ENCODE measurements at places on chromosomes 7 and 10.

DNA sequence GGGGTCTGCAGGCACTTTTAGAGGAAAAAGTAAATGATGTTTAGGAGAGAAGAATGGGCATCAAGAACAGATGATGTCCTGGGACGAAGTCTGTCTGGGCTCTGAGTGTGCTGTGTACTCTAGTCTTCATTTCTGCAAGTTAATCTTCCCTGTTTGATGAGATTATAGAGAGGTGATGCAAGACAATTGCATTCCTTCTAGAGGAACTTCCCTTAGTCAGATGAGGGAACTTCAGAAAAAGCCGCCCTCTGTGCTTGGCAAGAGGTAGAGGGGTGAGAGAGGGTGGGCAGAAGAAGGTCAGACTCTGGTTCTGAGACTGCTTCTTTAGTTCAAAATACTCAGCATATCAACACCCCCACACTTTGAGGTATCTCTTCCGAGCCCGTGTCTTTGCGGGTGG lies 797.9 kb downstream of the LRMDA start:
- DNase-seq: no peak

GRCh38 chr7:47241112-47242065 lies 340.5 kb downstream of the TNS3 start:
- DNase-seq: no peak

- DNase-seq: peak; percentile 96
Measured at GRCh38 chr10:9786101-9786500, 1231.6 kb upstream of the CELF2 start.

GRCh38 chr7:28708033-28708951 lies 249.8 kb downstream of the TRIL start:
- no peak for DNase-seq

- DNase-seq: peak; percentile 70
Measured at GRCh38 chr7:36115448-36116321, 37.4 kb upstream of the EEPD1 start.

DNA sequence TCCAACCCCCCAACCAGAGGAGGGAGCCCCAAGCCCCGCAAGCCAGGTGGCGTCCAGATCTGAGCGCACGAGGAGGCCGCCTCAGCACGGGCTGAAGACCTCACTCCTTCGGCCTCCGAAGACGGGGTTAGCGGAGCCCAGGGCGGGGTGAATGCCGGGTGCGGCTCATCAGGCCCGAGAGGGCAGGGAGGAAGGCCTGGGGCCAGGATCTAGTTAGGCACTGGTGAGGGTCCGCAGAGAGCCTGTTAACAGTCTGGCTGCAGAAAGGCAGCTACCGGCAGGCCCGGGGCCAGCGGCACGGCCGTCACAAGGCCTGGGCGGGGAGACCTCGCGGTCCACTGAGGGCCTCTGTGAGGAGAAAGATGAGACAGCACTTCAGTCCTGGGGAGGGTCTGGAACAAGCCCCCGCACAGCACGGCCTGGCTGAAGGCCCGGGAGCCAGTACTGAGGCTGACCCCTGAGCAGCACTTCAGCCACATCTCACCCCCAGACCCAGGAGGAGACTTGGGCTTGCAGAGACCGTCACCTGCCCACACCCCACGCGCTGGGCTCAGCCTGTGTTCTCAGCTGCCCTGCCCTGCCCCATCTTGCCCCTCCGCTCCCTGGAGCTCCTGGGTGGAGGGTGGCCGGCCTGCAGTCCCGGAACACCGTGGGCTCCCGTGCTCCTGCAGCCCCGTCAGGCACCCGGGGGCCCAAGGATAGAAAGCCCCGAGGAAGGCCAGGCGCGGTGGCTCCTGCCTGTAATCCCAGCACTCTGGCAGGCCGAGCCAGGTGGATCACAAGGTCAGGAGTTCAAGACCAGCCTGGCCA lies 193.2 kb downstream of the ELFN1 start:
- no peak for DNase-seq

DNA sequence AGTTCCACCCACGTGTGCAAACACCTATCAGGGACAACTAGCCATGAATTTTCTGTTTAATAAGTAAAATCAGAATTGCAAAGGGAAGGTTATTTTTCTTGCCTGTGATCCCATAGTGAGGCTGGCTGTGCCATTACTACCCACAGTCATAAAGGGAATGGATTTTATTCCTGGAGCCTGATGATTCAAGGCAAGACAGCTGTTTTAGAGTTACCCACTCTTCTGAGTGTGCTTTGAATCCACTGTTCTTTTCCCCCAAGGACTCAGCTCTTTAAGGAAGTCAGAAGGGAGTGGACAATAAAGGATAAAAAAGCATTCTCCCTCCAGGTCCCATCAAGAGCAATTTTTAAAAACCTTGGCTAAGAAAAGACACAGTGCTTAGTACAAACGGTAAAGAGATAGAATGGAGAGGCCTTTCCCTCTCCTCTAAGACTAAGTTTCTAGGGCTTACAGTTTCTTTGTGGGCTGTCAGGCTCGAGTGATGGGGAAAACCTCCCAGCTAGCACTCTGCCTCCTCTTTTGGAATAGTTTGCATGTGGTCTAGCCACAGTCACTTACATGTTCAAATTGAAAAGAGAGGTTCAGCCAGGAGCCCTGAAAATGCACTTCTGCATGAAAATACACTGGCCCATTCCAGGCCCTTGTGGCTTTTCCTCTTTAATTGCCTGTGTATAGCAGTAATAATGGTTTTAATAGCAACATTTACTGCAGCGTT lies 5.1 kb upstream of the LRRC4 start:
- DNase-seq: no peak

- peak; percentile 31 for DNase-seq
Measured at GRCh38 chr10:17779784-17780183, 27.8 kb downstream of the TMEM236 start.

- no peak for DNase-seq
Measured at GRCh38 chr7:142812437-142813215, 41.9 kb downstream of the PRSS2 start.

DNA sequence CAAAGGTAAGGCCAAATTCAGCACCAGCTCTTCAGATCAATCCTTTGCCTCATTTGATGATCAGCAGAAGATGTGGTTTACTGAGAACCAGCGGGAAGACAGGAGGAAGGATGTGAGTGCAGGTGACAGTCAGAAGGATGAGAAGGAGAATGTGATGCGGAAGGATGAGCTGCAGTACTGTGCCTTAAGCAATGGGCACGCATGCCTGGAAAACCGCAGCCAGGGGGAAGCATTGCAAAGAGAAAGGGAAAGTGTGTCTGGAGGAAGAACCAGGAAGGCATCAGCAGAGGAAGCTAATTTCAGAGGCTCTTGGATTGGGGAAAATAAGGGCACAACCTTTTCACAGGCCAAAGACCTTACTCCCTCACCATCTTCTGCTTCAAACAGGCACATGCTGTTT lies 25.7 kb downstream of the C10orf71 start:
- DNase-seq: peak; percentile 54

- DNase-seq: no peak
Measured at GRCh38 chr7:102321351-102322201, 34.7 kb downstream of the SPDYE6 start.

DNA sequence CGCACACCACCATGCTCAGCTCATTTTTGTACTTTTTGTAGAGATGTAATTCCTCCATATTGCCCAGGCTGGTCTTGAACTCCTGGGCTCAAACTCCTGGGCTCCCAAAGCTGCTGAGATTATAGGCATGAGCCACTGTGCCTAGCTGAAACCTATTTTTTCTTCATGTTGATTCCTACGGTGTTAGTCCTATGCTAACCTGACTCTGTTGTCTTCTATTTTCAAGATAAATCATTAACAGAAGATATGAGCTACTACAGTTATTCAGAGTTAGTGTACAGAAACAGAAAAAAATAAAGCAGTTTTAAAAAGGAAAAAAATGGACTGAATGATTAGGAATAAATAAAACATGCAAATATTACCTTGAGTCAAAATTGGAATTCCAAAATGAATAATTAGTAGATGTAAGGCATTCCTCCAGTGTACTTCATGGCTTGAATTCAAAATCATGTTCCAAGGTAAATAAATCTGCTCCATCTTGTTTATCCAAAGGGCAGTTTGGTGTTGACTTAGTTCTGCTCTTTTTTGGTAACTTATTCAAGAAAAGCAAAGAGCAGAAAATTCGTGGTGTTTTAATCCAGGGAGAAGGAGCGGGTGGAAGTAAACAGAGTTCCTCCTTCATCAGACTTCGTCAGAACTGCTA lies 185.8 kb downstream of the CACNB2 start:
- DNase-seq: no peak

- DNase-seq: no peak
Measured at GRCh38 chr7:113371416-113372043, 253.2 kb upstream of the SMIM30 start.

DNA sequence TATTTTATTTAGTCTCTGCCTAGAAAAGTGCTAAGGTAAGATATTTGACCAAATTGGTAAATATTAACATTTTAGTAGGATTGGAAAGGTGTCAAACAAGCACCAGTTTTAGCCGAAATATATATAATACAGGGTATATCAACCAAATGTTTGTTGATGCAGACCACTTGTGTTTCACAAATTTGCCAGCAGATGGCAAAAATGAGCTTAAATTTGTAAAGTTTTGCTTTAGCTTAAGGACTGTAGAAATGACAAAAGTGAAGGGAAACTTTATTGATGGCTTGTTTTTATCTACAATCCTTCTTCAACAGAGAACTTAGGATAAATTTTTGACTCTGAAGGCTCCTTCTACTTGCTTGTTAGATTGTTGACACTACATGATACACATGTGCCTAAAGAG lies 4.8 kb upstream of the POLR1F start:
- peak; percentile 5 for DNase-seq
